AG04450 (cell line): ENCODE measurements at places on chromosomes 3 and 15.

DNA sequence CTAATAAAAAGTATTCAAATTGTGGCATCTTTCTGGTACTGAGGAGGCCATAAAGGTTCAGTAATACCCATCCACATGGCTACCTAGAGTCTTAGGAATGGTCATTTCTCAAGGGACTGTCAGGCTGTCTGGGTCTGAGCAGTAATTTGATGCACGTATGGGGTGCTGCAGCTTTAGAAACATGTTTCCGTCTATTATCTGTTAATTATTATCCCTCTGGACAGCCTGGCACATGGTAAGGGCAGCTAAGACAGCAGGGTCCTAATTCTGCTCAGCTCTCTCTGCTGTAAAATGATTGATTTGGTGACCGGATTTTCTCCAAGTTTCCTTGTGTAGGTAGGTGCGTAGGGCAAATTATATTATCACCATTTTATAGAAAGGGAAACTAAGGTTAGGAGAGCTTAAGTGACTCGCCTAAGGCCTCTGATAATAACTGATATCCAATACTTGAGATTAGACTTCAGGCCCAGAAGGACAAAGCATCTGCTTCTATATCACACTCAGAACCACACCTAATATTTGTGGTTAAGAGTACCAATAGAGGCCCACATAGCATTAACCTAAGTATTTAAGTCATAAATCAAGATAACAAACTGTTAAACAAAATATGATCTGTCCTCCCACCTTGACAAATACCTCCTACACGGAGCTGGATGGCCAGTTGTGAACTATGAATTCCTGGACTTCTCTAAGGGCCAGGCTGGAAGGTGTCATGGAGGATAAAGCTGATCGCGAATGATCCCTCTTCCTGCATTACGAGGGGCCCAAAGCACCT, 2.9 kb upstream of the RAP2B start:
- DNase-seq, result no peak

DNA sequence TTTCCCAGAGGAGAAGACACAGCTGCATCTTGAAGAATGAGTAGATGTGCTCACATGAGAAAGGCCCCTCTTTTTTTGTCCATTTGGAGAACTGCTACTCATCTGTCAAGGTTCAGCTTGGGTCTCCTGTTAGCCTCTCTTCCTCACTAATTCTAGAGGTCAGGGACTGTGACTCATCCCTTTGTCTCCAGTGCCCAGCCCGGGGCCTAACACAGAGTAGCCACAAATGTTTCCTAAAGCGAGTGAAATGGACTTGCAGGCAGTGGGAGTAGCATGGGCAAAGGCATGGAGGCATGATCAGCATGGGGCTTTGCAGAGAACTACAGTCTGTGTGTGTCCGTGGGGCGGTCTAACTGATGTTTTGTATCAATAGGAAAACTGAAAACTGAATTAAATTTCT, 33.9 kb upstream of the MRPS22 start:
- no peak for DNase-seq

GRCh38 chr3:167110901-167111300, 269.2 kb downstream of the ZBBX start:
- DNase-seq, result no peak

DNA sequence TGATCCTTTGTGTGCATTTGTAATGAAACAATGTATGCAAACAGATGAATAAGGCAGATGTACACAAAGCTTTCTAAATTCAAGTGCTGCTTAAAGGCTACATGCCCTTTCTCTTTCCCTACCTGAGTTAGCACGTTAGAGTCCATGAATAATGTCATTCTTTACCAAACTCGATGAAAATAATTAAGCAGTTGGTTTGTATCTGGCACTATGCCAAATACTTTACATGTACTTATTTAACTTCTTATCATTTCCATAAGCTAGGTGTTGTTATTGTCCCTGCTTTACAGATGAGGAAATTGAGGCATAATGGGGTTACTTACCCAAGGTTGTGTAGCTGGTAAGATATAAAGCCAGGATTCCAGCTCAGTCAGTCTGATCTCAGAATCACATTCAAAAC, 2.4 kb downstream of the GPR171 start:
- no peak for DNase-seq

- DNase-seq, result no peak
Observed at GRCh38 chr3:124383846-124384466, 346.3 kb upstream of the UMPS start.

DNA sequence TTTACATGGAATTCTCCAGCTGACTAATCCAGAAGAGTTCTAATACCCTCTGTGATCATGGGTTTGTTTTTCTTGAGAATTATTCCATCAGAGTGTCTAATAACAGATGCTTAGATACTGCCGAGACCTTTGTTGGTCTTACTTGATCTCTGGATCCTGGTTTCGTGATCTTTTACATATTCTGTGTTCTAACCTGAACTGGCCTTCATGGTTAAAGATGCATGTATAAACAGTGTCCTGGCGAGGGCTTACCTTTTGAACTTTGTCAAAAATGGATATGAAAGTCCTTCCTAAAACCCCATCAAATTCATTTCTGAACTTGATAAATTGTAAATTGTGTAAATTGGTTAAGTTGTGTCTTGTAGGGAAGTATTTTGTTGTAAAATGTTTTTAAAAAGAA, 24.8 kb downstream of the UBE2Q2 start:
- DNase-seq, result no peak

GRCh38 chr15:63948436-63948835, 97.8 kb downstream of the DAPK2 start:
- DNase-seq, result no peak

- no peak for DNase-seq
Observed at GRCh38 chr15:91917686-91918360, 64.3 kb downstream of the SLCO3A1 start.

GRCh38 chr3:194067949-194068362, 68.0 kb upstream of the HES1 start:
- DNase-seq, result no peak

- DNase-seq, result no peak
Observed at GRCh38 chr3:100891033-100891432, 102.2 kb downstream of the ABI3BP start.

- DNase-seq, result no peak
Observed at GRCh38 chr15:22961762-22962161, 18.4 kb downstream of the CYFIP1 start.

GRCh38 chr3:23612296-23612891, 193.4 kb upstream of the UBE2E1 start:
- peak; percentile 30 for DNase-seq

- no peak for DNase-seq
Observed at GRCh38 chr3:144151983-144152382, 180.4 kb downstream of the DIPK2A start.
